ENCODE measurements at places on chromosomes 7 and 10.

DNA sequence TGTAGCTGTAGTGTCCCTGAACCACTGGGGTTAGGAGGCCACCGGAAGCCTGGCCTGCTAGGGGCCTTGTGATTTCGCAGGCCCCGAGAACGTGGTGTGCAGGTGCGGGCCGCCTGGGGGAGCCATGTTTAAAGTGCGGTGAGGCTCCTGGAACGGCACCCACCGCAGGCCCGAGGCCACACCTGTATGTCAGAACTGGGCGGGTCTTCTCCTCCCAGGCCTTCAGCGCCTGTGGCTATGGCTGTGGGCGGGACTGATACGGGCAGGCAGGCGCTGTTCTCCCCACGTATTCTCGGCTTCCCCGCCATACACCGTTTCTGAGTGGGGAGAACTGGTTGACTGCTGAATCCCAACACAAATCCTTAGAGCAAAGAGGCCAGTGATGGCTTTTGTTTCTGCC lies 74.8 kb downstream of the DNAJB6 start:
- no peak for DNase-seq

GRCh38 chr10:61835069-61835945 lies 66.2 kb upstream of the ARID5B start:
- DNase-seq = no peak

GRCh38 chr7:148987751-148988512 lies 40.4 kb downstream of the PDIA4 start:
- DNase-seq = no peak

DNA sequence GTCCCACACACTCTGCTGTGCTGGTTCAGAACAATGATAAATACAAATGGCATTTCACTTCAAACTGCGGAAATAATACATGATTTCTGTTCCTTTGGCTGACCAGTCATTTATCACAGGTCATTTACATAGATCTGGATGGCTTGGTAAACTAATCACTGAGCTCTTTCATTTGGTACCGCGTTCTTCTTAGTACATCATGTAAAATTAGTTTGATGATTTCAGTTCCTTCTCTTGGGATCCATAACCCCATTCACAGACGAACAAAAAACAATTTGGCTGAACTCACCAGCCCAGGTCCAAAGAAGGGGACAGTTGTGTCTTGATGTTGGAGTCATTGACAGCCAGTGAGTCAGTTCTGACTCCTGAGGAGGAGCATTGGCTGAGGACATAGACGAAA lies 689.8 kb downstream of the INHBA start:
- no peak for DNase-seq

GRCh38 chr10:73635781-73636180 lies 5.5 kb downstream of the MYOZ1 start:
- DNase-seq = no peak

DNA sequence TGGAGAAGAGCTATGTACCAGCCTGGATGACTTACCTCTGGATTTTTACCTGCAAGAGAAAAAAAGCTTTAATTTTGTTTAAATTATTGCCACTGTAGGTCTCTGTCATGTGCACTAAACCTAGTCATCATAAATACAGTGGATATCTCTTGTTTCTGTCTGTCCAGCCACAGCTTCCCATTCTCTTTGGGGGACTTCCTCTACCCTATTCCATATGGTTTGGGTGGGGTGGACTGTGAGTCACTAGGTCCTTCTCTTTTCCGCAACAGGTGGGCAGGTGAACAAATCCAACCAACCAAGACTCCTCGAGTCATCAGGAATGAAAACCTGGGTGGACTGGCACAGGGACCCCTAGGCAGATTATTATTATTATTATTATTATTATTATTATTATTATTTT lies 87.3 kb upstream of the CYTH3 start:
- DNase-seq = no peak

DNA sequence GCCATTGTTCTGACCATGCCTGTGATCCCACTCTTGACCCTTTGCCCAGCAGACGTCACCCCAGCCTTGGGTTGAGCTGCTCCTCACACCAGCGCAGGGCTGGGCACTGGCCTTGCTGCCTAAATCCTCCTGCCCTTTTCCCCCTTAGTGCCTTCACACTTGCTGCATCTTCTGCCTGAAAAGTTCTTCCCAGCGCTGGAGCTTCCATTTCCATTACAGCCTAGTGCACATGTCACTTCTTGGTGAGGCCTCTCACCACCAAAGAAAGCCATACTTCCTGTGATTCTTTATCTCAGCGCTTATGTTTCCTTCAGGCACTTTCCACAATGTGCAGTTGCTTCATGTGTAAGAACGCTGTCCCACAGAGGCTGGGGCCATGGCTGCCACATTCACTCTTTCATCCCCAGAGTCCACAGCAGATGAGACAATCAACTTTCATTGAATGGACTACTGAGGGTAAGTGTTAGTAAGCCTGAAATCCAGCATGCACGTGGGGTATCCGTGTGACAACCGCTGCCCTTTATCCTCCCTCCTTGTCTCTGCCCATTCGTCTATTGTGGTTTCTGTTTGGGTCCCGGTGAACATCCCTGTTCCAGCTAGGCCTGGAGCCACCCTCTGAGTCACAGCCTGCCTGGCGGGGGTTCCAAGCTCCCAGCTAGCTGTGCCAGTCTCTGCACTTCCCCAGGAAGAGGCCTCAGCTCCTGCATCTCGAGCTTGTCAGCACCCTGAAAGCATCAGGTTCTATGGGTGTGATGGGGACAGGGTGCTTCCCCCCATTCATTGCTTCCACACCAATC lies 37.3 kb downstream of the ADRA2A start:
- no peak for DNase-seq

DNA sequence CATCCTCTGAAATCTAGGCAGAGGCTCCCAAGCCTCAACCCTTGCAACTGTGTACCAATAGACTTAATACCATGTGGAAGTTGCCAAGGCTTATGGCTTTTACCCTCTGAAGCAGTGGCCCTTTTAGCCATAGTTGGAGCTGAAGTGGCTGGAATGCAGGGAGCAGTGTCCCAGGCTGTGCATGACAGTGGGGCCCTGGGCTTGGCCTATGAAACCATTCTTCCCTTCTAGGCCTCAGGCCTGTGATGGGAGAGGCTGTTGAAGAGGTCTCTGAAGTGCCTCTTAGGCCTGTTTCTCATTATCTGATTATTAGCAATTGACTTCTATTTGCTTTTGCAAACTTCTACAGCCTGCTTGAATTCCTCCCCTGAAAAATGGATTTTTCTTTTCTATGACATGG lies 612.7 kb upstream of the ZWINT start:
- DNase-seq = no peak

DNA sequence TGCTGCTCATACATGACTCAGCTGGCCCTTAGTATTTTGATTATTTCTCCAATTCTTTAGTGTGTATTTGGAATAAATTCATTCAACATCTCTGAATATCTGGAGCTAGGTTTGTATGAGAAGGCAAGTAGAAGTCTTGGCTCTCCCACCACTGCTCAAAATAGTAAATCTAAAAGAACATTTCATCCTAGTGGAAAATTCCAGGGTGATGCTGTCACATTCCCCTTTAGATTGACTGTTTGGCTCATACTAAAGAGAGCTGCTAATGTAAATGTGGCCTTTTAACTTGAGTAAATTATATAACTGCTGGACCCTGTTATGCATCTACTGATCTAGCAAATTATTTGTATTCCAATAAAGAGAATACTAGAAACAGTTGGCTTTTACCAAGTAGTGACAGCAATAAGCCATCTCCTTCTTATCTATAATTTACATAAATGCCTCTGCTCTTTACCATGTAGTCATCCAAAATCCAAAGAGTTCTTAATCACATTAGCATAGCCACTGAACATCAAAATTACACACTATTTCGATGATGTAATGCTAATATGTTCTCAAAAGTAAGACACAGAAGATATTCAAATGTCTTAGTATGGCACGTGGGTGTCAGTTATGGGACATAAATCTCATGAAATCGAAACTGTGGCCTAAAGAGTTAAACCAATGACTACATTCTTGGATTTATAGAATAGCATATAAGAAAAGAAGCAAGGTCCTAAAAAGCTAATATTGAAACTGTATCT lies 86.9 kb upstream of the KCND2 start:
- DNase-seq = peak; percentile 44

Data from putamen (tissue), 1 donor.